Activated CD4-positive, alpha-beta memory T cell treated with anti-CD3 and anti-CD28 coated beads for 36 hours (primary cell): ENCODE measurements at places on chromosomes 5 and 9.

DNA sequence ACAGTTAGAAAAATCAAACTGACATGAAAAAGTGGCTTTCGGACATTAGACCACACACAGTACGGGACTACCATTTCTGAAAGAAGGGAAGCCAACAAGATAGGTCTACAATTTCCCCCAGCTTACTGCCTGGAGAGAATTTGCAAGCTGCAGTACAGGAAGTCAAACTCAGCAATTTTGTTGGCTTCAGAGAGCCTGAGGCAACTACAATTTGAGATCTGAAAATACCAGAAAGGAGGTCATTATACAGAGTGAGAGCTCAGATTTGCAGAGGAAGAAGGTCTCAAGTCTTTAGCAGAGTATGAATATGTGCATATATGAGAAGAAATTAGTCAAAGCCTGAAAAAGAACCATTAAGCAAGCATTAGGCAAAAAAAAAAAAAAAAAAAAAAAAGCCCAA lies 83.0 kb downstream of the OXCT1 start:
- no peak overlapping the region for H3K4me3 ChIP-seq
- no peak overlapping the region for H3K27ac ChIP-seq
- peaks cover 40% of the 10 kb centered on the region for H3K36me3 ChIP-seq
- peaks cover 2% of the 10 kb centered on the region for H3K4me1 ChIP-seq
- no peaks in the 10 kb centered on the region for H3K27me3 ChIP-seq

DNA sequence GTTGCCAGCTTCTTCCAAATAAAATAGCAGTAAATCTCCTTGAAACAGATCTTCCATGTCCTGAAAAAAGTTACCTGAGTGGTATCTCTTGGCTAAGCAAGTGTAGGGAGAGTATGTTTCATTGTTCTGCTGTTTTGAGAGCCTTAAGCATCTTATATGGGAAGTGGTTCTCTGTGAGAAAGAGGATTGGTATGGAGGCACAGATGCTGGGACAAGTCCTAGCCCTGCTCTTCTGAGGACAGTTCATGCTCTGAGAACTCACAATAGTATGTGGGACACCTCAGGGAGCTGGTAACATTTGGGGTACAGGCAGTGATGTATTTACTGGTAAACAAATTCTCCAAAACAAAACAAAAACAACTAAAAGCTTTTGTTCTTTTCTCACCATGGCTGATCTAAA lies 2.0 kb downstream of the PPP3R2 start:
- H3K4me1 ChIP-seq, result peaks cover under 1% of the 10 kb centered on the region
- H3K4me3 ChIP-seq, result no peak overlapping the region
- no peak overlapping the region for H3K27ac ChIP-seq
- no peak for DNase-seq
- no peaks in the 10 kb centered on the region for H3K27me3 ChIP-seq

DNA sequence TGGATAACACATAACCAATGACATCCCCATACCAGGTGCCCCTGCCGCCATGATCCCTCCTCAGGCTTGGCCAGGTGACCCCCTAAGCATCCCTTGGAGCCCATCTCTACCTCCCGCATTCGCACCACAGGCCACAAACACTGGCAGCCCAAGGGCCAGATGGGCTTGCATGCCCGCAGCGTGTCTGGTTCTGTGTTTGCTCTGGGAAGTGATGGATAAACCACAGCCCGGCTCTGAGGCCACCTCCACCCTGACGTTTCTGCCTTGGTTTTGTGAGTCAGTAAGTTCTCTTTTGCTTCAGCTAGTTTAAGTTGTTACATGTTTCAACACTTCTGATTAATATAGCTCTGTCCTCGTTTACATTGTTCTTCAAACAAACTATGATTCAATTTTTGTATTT lies 172.4 kb upstream of the PHYKPL start:
- H3K4me3 ChIP-seq, result no peak overlapping the region
- H3K27ac ChIP-seq, result no peak overlapping the region
- no peaks in the 10 kb centered on the region for H3K4me1 ChIP-seq
- no peaks in the 10 kb centered on the region for H3K36me3 ChIP-seq
- peaks cover 16% of the 10 kb centered on the region for H3K27me3 ChIP-seq

GRCh38 chr9:131382850-131383729 lies 10.8 kb upstream of the PRRC2B start:
- H3K4me3 ChIP-seq, result no peak overlapping the region
- H3K4me1 ChIP-seq, result peaks cover 4% of the 10 kb centered on the region
- no peaks in the 10 kb centered on the region for H3K36me3 ChIP-seq
- H3K27ac ChIP-seq, result peak overlapping the region; percentile 10

DNA sequence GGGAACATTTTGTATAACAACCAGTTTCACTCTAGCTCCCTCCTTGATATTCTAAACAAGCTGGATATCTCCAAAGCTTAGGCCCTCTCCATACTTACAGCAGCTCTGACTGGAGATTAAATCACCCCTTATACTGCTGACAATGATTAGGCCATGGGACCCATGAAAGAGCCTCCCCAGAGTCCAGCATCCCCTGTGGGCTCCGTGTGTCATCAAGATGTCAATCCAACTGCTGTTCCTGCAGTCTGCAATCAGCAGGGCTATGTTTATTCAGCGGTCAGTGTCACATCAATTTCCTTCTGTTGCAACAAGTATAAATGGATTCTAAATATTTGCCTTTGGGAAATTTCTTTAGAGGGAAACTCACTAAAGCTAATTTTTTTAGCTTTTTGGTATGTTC lies 26.6 kb downstream of the PCDHAC2 start:
- H3K36me3 ChIP-seq, result no peaks in the 10 kb centered on the region
- no peaks in the 10 kb centered on the region for H3K4me1 ChIP-seq
- no peak for DNase-seq
- H3K4me3 ChIP-seq, result no peak overlapping the region

GRCh38 chr5:88661806-88662207 lies 221.2 kb downstream of the MEF2C start:
- peak overlapping the region; percentile 49 for H3K4me3 ChIP-seq
- no peak for DNase-seq
- H3K36me3 ChIP-seq, result peaks cover 11% of the 10 kb centered on the region
- H3K4me1 ChIP-seq, result peaks cover 28% of the 10 kb centered on the region
- H3K27ac ChIP-seq, result no peak overlapping the region
- peaks cover 65% of the 10 kb centered on the region for H3K27me3 ChIP-seq

GRCh38 chr9:124231095-124231737 lies 26.5 kb upstream of the NEK6 start:
- no peaks in the 10 kb centered on the region for H3K4me1 ChIP-seq
- peaks cover 1% of the 10 kb centered on the region for H3K27me3 ChIP-seq
- no peak for DNase-seq
- H3K4me3 ChIP-seq, result no peak overlapping the region
- no peaks in the 10 kb centered on the region for H3K36me3 ChIP-seq
